ENCODE measurements at places on chromosomes 1 and 21.
A peak's percentile ranks its signal among the peaks of the same experiment; 100 is the strongest.

DNA sequence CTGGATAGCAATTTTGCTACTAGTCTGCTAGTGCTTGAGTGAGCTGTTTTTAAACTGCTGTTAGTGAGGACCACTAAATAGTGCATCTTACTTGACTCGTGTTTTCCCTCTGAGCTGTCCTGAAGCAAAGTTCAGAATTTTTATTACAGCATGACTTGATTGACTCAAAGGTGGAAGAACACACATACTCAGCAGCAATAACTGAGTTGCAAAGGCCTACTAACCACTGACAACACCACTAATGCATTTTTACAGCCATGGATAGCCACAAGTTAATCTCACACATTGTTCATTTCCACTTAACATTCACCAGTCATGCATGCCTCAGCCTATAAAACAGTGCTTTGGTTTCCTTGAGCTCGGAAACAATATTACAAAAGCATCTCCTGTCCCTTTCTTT lies 148.7 kb downstream of the RUNX1 start:
- no peak for DNase-seq

GRCh38 chr1:212067787-212068186 lies 32.2 kb downstream of the DTL start:
- no peak for DNase-seq

- no peak for DNase-seq
Observed at GRCh38 chr1:87103074-87103473, 188.6 kb downstream of the HS2ST1 start.

- no peak for DNase-seq
Observed at GRCh38 chr1:85374160-85374559, 90.8 kb downstream of the DDAH1 start.

DNA sequence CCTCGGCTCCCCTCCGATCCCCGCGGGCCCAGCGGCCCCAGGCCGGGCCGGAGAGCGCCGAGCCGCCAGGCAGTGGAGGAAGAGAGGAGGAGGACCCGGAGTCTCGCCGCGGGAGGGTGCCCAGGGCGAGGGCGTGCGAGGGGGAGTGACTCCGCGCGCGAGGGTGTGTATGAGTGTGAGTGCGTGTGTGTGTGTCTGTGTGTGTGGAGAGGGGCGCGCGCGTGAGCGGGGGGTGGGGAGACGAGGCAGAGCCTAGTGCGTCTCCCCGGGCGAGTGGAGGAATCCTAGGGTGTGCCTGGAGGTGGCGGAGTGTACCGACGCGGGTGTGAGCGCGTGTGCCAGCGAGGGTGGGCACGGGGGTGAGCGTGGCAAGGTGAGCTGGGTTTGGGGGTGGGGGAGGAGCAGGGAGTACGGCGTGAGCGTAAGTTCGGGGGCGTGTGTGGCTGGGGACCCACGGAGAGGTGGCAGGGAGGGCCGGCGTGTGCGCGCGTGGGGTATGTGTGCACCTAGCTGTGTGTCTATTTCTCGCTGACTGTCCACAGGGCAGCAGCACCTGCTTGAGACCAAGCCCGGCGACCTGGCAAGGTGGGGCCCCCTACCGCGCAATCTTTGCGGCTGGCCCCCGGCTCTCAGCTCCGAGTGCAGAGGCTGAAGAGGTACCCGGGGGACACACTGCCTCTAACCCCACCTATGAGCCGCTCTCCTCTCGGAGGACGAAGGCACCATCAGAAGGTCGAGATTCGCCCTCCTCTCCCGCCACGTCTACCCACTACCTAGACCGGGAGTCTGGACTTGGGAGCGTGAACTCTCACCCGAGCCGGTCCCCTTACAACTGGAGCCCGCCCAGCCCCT lies 784 bp upstream of the KCND3 start:
- DNase-seq: no peak

GRCh38 chr1:101236516-101237228 lies at the start of gene S1PR1:
S1PR1 (plus strand) TSS chr1:101237019; CDS start chr1:101238985, 1,966 bp downstream.
- peak; percentile 60 for DNase-seq

GRCh38 chr1:40384413-40384762 lies 10.9 kb downstream of the SMAP2 start:
- DNase-seq: no peak

GRCh38 chr1:117166076-117166475 lies 44.5 kb upstream of the TRIM45 start:
- no peak for DNase-seq

DNA sequence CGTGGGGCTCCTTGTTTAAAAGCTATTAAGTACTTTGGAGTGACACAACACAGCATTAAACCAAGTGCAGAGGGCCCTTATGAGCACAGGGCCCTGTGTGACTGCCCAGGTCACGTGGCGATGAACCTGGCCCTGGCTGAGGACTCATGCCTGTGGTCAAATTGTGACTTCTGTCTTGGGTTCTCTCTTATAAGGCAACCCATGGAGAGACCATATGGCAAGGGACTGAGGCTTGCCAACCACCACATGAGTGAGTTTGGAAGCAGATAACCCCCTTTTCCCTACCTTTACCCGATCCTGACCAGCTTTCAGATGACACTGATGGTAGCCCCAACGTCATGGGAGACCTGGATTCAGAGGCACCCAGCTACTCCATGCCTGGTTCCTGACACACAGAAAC lies 140.5 kb downstream of the ZBTB18 start:
- DNase-seq: no peak

GRCh38 chr1:115063228-115063901 lies 25.9 kb downstream of the TSPAN2 start:
- DNase-seq: no peak

DNA sequence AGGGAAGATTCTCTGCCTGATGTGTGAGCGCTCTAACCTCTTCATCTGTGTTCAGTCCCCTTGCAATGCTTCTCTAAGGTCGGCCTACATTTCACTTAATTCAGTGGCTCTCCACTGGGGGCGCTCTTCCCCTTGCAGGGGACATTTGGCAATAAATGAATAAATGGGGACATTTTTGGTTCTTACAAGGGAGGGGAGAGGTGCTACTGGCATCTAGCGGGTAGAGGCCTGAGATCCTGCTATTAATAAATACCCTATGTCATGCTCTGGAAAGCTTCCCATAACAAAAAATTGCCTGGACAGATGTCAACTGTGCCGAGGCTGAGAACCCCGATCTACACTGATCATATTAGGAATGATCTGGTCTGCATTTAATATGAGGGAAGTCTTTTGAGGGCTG lies 25.9 kb upstream of the DNAJC11 start:
- peak; percentile 51 for DNase-seq

- DNase-seq: no peak
Observed at GRCh38 chr1:44903011-44903680, 60.1 kb upstream of the PTCH2 start.

DNA sequence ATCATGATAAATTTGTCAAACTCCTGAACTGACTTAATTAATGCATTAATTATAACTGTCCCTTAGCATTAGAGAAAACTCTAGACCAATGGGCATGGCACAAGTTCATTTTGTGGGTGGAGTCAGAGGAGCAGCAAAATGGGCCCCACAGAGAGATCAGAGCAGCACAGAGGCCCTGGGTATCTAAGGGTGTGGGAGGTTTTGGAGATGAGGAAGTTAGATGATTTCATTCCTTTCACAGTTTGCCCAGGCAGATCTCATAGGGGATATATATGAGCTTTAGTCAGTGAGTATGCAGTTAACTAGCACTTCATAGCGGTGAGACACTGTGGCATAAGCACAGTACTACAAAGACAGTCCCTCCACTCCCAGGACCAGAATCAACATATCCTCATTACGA lies 117.3 kb downstream of the MAB21L3 start:
- DNase-seq: no peak

DNA sequence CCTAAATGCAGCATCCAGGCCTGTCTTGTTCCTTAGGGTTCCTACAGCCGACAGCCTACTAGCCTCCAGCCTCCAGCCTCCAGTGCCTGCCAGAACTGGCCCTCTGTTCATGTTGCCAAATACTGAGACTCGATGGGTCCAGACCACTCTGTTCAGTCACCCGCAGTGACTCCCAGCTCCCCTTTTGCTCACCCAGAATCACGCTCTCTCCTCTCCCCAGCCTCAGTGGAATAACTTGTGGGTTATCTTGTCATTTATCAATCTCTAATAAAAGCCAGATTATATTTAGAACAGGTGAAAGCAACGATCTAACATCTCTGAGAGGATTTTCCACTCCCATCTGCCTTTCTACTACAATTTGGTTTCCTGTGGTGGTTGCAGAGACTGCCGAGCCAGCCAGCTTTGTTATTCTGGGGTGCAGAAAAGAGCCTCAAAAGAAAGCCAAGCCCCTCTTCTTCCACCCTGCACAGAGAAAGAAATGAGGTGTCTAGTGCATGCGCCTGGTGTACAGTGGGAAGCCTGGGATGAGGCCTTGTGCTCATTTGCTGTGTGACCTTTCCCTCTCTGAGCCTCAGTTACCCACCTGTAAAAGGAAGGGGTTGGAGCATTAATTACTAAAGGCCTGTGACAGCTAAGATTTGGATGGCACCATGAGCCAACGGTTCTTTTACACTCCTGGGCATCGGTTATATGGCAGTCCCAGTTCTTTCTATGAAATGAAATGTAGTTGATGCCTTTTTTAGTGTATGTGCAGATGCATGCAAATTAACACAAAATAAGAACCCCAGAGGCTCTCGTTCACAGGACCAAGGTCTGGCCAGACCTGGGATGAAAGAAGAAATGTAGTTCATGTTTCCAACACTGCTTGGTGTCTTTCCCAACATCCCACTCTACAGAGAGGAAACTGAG lies 42.9 kb upstream of the ID3 start:
- DNase-seq: no peak

GRCh38 chr1:154581766-154582165 lies 14.2 kb downstream of the CHRNB2 start:
- DNase-seq: no peak

DNA sequence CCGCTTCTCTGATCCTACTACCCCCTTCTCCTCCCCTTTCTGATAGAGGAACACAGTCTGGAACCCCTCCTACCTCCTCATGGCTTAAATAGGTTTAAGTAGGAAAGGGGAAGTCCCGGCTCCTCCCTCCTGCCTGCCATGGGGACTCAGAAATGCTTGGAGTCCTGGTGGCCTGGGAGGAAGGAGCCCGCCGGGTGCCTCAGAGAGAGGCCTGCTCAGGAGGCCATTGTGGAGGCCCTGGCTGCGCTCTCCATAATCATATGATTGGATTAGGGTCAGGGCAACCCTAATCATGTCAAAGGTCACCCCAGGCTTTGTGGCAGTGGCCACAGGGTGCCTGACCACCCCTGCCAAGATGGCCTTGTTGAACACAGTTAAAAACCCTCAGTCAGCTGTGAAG lies 29.0 kb downstream of the WNT3A start:
- DNase-seq: no peak

- peak; percentile 67 for DNase-seq
Observed at GRCh38 chr1:227234998-227235405, 83.3 kb downstream of the CDC42BPA start.

- DNase-seq: no peak
Observed at GRCh38 chr1:229199261-229200243, 71.4 kb upstream of the RAB4A start.

DNA sequence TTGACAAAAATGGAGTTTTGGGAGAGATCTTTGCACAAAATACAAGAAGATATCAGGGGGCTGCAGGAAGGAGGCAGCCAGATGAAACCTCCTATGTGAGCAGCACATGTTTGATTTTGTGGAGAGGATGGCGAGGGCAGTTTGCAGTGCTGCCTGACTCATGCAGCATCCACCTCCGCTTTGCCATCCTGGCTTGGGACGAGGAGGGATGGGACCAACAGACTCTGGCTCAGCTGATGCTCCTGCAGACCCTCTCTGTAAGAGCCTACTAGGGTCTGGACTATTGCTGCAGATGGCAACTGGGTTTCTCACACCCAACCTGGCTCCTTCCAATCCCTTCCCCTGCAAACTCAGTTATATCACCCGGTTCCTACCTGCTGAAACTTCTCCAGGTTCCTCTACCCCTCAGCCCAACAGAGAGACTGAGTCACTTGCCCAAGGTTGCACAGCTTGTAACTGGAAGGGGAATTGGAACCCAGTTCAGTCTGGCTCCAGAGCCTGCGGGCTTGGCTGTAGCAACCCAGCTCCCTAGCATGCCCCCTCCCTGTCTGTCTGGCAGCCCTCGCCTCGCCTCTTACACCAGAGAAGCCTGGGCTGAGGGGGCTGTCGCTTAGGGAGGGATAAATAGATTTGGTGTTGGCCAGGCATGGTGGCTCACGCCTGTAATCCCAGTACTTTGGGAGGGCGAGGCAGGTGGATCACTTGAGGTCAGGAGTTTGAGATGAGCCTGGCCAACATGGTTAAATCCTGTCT lies 205.8 kb downstream of the PTPRU start:
- DNase-seq: no peak

Measured in globus pallidus (tissue), 1 donor.